Stomach (tissue), 19 donors: ENCODE measurements at places on chromosomes 7 and 10. TPM values are rescaled to one million over a fixed set of nuclear protein-coding genes. Genes with fewer than 3 reads are reported as not detected.

Gene C10orf62
- not detected for total RNA-seq

Gene BTBD16
- total RNA-seq = not detected

Gene SLC39A12
- total RNA-seq = not detected

Gene EVX1
- not detected for total RNA-seq

Gene SPDYE16
- not detected for total RNA-seq

Gene CYP3A5
- 424 TPM for total RNA-seq

Gene MYOZ1
- not detected for total RNA-seq

Gene AOAH
- total RNA-seq = not detected

Gene HHEX
- 1.4 TPM for total RNA-seq

Gene RHOBTB1
- total RNA-seq = 38.0 TPM

Gene ZNF503
- 8.2 TPM for total RNA-seq

Gene ANXA8L1
- not detected for total RNA-seq

Gene TMEM178B
- total RNA-seq = not detected

Gene TMEM270
- not detected for total RNA-seq

Gene AKR1C1
- 72.7 TPM for total RNA-seq

Gene CCL24
- total RNA-seq = not detected

Gene GSDME
- total RNA-seq = 4.6 TPM

Gene ZNF736
- 50.7 TPM for total RNA-seq

Gene RBM33
- 88.1 TPM for total RNA-seq

Gene DRGX
- total RNA-seq = not detected

Gene HACD1
- total RNA-seq = 28.6 TPM

Gene DNAJC12
- total RNA-seq = 0.43 TPM
